ENCODE measurements at places on chromosomes 11 and 22.

GRCh38 chr11:74696939-74697675 is 34.1 kb downstream of the CHRDL2 start:
- no peak for DNase-seq

DNA sequence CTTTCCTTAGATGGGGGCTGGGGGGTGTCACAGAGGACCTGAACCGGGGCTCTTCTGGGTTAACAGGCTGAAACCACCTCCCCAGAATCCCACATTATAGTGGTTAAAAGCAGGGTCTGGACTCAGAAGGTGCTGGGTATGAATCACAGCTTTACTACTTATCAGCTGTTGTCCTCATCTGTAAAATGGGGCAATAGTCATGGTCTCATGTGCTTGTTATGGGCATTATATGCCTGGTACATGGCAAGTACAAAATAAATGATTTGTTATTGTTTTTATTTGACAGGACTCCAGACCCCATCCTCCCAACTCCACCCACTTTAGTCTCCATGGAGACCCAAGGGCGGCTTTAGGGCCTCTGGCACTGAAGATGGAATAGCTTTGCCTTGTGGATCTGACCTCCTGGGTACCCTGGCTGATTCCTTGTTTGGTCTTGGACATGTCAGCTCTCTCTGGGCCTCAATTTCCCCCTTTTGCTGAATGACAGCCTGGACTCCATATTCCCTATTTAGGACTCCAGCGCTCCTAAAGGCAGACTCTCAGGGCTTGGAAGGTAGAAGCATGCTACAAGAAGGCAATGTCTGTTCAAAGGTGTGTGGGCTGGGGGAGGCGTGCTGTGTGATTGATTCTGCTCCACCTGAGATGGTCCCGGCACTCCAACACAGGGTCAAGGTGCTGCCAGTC is 812 bp upstream of the SMTN start:
- DNase-seq, result no peak

- no peak for DNase-seq
Observed at GRCh38 chr22:18975434-18976196, 39.5 kb upstream of the PRODH start.

GRCh38 chr11:45646275-45646927 is 19.0 kb downstream of the CHST1 start:
- DNase-seq, result no peak

DNA sequence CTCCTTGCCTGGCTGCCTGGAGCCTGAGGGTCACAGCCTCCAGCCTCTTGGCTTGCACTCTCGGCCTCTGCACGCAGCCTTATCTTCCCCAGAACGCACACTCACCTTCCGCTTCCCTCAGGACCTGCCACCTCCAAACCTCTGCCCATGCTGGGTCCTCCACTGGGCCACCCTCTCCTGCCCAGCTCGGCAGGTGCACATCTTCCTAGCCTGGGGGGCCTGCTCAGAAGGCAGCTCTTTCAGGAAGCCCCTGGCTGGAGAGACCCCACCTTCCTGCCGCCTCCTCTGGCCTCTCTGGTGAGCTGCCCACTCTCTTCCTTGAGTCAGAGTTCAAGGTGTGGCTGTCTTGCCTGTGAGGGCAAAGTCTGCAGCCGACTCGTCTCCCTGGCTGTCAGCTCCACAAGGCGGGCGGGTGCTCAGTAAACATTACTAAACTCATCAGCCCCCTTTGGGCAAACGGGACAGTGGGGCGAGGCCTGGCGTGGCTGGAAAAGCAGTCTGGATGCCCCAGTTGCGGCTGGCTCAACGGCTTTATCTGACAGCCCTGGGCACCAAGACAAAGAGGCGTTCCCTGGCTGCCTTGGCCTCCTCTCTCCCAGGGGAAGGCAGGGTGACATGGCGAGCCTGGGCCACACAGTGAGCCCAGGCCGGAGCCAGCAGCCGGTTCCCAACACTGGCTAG is 1.7 kb upstream of the LINC01488 start:
- no peak for DNase-seq

- DNase-seq, result no peak
Observed at GRCh38 chr11:30549565-30549964, 36.6 kb downstream of the MPPED2 start.

DNA sequence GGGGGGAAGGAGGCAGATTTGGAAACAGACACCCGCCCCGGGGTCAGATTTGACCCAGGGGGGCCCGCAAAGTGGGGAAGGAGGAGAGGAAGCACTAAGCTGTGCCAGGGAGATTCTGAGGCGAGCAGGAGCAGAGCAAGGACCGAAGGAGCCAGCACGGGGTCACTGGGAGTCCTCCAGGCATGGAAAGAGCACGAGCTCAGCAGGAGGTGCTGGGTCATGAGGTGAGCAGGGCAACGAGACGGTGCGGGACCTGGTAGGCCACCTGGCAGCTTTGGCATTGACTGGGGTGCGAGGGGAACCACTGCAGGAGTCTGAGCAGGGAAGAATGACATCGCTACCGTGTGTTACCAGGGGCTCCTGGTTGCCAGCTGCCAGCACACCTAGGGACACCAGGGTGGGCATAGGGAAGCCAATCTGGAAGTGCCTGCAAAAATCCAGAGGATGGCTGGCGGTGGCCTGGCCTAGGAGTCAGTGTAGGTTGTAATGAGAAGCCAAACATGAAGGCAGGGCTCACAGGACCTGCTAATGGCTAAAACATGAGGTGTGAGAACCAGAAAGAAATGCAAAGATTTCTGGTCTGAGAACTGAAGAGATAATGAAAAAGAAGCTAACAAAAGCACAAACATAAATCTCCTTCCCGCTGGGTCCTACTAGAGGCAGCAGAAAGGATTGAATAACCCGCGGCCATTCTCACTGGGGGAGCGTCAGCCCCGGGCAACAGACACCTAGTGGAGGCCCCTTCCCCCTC is 63.5 kb downstream of the MICAL3 start:
- DNase-seq, result no peak

GRCh38 chr11:74299015-74299414 is 12.4 kb downstream of the P4HA3 start:
- no peak for DNase-seq

DNA sequence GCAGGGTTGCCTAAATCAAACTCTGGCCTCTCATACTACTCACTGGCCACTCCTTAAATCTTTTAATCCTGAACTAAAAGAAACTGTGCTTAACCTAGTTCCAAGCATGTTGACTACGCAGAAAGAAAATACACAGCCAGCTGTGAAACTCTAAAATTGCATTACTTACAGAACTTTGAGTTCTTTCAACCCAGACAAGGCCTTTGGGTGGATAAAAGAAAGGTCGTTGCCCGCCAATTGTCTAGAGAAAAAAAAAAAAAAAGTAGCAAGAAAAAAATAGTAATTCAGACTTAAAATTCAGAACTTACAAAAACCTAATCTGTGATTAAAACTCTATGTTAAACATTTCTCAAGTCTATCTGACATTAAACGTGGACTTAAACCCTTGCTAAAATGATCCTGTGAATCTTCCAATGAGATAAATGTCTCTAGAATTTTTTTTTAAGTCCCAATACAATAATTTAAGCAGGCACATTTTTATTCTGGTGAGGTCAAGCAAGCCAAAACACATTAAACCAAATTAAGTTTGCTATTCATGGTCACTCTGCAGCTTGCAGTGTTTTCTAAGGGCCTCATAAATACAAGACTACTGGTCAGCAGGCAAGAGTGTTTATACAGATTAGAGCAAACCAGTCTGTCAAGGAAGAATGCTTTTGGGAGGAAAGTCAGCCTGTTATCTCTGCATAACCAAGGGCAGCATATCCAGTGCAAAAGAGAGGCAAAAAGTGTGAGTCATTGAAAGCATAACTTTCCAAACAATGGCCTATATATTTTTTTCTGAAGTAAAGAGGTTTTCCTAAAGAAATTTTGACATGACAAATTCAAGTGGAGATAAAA is 29.5 kb upstream of the CCDC34 start:
- DNase-seq, result no peak

GRCh38 chr11:69611548-69612526 is 29.1 kb upstream of the CCND1 start:
- DNase-seq, result no peak

GRCh38 chr11:95379479-95379878 is 148.5 kb upstream of the SESN3 start:
- no peak for DNase-seq

DNA sequence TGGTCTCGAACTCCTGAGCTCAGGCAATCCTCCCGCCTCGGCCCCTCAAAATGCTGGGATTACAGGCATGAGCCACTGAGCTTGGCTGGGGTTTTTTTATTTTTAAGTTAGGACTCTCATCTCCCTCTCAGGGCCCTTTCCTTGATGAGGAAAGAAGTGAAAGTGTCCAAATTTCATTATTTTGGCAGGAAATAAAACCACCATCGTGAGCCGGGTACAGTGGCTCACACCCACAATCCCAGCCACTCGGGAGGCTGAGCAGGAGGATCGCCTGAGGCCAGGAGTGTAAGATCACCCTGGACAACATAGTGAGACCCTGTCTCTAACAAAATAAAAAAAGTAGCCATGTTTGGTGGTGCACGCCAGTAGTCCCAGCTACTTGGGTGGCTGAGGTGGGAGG is 99.4 kb downstream of the FBXO7 start:
- no peak for DNase-seq

DNA sequence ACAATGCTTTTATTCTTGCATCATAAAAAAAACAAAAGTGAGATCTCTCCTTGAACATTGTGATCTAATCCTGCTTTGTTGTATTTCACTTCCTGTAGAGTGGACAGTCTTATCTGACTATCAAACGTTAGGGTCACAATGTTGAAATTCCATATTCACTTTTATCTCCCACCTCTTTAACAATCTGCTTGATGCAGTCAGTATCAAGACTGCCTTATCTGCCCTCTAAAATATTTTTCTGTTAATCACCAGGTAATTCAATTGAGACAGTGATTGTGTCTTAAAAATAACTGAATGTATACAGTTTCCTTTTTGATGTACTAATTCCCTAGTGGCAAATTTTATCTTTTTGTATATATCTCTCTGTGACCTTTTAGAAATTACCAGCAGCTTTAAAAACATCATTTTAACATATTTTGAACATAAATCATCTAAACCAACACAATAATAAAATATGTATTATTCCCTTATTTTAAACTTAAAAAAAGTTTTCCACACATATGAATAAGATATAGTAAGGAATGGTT is 143.1 kb upstream of the MPPED2 start:
- DNase-seq, result no peak

DNA sequence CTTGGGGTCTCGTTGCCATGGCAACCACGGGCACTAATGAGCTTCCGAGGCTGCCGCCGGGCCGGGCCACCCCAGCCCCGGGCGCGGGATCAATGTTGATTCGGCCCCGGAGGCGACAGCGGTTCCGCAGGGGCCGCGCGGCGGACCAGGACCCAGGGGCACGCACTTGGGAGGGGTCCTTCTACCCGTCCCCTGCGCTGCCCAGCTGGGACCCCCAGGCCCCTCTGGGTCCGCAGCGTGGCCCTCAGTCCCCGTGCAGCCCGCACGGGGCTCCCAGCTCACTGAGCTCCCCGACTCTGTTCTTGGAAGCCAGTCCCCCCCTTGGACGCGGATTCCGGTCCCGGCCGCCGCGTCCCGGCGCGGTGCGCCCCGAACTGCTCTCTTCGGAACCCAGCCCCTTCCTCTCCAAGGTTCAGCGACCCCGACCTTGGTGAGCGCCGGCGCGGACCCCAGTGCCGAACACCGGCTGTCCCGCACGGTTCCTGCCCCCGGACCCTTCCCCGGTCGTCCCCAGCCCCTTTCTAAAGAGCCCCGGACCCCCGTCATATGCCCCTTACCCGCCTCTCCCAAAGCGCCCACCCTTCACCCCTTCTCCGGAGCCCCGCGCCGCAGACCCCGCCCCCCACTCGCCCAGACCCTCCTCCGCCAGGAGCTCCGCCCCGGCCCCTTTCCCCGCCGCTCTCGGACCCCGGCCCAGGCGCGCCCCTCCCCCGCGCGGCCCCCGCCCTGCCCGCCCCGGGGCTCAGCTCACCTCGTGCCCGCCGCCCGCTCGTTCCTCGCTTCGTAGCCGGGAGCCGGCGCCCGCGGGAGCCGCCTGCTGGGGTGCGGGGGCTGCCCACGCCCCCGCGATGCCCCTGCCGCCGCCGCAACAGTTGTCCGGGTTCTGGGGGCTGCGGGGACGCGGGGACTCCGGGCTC is 18.3 kb upstream of the SHISAL1 start:
- DNase-seq, result no peak

- DNase-seq, result no peak
Observed at GRCh38 chr11:94781837-94782236, 13.7 kb downstream of the AMOTL1 start.

All from smooth muscle cell of the brain vasculature (primary cell).